Bone marrow (tissue), 2 donors: ENCODE measurements at places on chromosomes 2 and 18.
A peak's percentile ranks its signal among the peaks of the same experiment; 100 is the strongest.

GRCh38 chr2:204110338-204110741 lies 173.8 kb downstream of the ICOS start:
- peak; percentile 1 for DNase-seq

DNA sequence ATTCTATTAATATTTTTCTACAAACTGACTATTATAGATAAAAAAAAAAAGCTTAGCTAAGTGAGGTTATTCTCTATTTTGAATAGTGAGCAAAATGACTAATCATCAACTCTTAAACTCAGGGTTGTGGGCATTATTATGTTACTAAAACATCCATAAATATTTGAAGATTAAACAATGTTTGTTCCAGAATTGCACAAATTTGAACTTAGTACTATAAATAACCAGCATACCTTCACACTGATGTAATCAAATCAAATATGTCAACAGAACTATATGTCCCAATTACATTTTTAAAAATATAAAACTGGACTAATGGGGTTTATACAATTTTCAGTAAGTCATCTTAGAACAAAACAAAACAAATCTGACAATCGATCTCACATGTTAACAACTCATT lies 800.9 kb downstream of the LRP1B start:
- DNase-seq, result no peak

- DNase-seq, result no peak
These were observed 191.7 kb downstream of the FAM210A start for GRCh38 chr18:13534631-13535030.

GRCh38 chr2:123853161-123853560 lies 171.9 kb upstream of the CNTNAP5 start:
- no peak for DNase-seq

DNA sequence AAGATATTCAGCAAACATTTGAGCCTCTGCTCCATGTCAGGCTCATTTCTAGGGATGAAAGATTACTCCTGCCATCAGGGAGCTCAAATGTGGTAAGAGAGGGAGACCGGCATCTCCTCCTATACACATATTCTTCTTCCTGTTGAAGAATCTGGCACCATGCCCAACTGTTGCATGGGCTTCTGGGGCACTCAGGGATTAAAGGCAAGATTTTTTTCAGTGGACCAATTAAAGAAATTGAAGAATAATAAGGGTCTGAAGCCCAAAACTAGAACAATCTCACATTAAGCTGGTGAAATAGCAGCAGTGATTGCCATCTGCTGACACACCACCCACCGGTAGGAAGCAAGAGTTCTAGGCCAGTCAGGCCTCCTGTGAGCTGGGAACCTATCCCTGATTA lies 145.4 kb upstream of the LYPD6 start:
- DNase-seq, result no peak

DNA sequence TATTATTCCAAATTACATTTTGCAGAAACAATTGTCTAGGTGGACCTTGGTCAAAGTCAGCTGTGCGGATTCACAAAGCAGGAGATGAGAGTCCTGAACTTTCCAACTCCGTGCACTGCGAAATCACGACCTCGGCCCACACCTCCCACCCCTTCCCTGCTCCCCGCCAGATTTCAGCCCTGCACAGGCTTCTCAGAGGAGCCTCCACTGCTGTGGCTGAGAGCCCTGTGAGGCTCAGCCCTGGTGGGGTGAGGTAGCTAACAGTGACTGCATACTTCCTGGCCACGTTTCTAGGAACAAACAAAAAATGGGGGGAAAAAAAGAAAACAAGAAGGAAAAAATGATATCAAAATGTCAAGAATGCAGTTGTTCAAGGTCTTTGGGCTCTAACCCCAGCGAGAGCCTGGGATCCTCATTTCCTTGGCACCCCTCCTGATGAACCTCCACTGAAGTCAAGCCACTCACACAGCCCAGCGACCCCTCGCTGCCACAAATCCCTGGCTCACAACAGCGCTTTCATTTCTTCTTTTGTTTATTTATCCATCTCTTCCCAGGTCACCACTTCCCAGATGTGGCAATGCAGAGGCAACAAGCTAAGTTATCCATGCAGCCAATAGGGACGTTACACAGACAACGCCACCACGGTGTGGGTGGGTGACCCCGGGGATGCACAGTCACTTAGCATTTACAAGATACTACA lies 729.7 kb upstream of the ID2 start:
- DNase-seq, result no peak

GRCh38 chr2:181977661-181978350 lies 7.8 kb upstream of the PPP1R1C start:
- no peak for DNase-seq

- DNase-seq, result peak; percentile 31
These were observed 1.1 kb downstream of the VAMP8 start for GRCh38 chr2:85578243-85579180.

GRCh38 chr2:181985632-181986205 lies at the start of gene PPP1R1C:
PPP1R1C (plus strand) TSS chr2:181985853; CDS start chr2:181986111, 258 bp downstream.
- no peak for DNase-seq

- DNase-seq, result no peak
These were observed 39.9 kb downstream of the FRZB start for GRCh38 chr2:182826496-182826895.

DNA sequence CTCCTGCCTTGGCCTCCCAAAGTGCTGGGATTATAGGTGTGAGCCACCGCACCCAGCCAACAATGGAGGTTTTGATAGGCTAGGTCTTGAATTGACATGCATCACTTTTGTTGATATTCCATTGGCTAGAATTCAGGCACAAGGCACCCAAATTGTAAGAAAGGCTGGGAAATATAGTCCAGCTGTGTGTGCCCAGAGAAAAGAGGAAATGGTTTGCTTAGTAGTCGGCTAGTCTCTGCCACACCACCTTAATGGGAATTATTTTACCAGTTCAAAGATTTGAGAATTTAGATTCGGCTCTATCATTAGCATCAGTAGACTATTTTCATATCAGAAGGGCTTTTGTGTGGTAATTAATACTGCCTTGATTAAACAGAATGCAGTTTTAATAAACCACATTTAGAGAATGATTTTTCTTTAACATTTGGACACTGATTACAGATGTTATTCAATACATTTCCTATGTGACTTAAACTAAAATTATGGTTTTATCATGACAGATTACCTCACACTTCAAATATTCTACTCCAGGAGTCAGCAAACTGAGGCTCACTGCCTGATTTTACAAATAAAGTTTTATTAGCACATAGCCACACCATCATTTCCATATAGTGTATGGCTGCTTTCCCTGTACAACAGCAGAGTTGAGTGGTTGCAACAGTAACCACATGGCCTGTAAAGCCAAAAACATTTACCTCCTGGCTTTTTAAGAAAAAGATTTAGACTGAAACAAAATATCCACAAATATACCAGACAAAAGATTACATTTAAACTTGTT lies 27.4 kb downstream of the DBI start:
- DNase-seq, result no peak
